ENCODE measurements at places on chromosomes 7 and 10.

GRCh38 chr7:48048113-48048512 is 12.8 kb downstream of the C7orf57 start:
- DNase-seq = no peak

DNA sequence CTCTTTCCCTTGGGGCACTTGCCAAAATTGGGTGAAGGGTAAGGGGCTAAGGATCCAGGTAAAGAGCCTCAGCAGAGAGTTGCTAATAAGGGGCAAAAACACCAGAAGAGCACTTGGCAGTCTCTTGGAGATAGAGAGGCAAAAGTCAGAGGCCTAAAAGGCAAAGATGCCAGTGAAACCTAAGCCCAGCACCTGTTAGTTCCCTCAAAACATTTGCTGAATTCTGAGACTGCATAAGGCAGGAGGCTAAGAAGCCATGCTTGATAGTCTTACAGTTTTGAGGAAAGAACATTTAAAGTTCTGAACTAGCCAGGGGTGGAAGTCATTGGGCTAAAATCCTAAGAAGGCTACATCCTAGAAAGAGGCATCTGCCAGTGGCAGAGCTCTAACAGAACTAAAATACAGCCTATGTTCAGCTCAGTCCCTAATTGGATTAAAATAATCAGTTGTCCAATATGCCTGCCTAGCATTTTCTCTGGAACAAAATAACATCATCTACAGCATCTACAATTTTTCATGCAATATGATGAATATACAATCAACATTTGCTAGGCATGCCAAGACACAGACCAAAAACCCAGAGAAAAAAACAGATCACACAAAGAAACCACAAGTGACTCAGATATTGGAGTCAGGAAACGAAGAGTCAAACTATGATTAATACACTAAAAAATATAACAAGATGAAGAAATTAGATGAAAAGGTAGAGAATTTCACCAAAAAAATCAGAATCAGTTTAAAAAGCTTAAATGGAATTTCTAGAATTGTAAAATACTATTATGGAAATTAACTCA is 7.7 kb downstream of the HTR7 start:
- DNase-seq = no peak

- DNase-seq = no peak
Observed at GRCh38 chr10:101894266-101894665, 50.7 kb upstream of the KCNIP2 start.

GRCh38 chr10:124706462-124707143 is 37.6 kb downstream of the FAM53B start:
- no peak for DNase-seq

- DNase-seq = no peak
Observed at GRCh38 chr7:90210475-90210874, 1.1 kb upstream of the STEAP2 start.

All from T-helper 2 cell (primary cell).